ENCODE measurements at places on chromosomes 7 and 10. TPM values are rescaled to one million over a fixed set of nuclear protein-coding genes. Genes with fewer than 3 reads are reported as not detected.

DNA sequence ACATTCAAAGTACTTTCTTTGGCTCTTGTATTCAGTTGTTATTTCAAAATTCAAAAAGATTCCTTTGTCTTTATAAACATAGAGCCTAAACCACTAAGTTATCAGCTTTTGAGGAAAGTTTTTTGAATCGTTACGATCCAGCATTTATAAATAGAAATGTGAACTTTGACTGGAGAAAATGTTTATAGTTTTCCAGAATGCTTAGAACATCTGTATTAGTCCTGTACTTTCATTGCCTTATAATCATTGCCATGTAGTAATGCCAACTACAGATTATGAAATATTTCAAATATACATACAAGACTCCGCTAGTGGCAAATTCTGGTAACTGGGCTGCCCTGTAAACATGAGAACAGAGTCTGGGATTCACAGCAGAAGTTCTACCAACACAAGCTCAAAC lies 191.3 kb upstream of the PRKCQ start:
- DNase-seq: no peak

GRCh38 chr7:81449105-81449504 lies 320.7 kb downstream of the HGF start:
- DNase-seq: no peak

Gene DRGX
- total RNA-seq: not detected

Gene TBXAS1
- total RNA-seq: 1.4 TPM
